ENCODE measurements at places on chromosomes 2 and 18.

DNA sequence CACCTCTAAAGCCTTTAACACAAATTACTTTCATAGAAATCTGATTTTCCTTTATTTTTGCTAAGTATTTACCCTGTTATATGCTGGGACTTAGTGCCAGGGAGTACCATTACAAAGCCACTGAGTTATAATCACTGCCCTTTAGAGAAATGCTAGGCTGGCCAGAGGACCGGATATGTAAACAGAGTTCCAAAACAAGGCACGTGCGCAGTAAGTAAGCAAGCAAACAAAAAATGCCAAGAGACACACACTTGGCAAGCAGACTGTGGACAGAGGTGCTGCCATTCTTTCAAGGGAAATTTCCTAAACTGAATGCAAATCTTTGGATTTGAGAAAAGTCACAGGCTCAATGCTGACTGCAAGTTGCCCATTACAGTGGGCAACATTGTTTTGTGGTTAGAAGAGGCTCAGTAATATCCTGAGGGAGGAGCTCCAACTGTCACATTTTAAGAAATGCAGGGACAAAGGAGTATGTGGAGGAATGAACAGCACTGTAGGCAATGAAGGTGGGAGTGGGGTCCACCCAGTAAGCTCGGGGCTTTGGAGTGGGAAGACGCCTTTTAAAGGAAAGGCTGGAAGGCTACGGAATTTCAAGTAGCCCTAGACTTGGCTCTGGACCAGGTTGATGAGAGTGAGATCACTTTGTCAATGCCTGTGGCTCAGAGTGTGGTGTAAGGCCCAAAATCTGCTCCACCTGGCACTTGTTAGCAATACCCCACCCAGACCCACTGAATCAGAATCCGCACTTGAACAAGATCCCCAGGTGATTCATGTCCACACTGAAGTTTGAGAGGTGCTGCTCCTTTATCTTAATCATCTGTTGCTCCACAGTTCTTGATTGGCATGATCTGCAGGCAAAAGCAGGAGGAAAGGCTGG lies 2.1 kb upstream of the PARD6G start:
- DNase-seq: no peak

GRCh38 chr18:5456577-5457461 lies 87.0 kb downstream of the EPB41L3 start:
- no peak for DNase-seq

GRCh38 chr2:169339657-169340056 lies 22.7 kb downstream of the LRP2 start:
- no peak for DNase-seq

- no peak for DNase-seq
Measured at GRCh38 chr2:241007880-241008710, 9.7 kb downstream of the SNED1 start.

GRCh38 chr2:99081891-99082290 lies 59.6 kb upstream of the C2orf15 start:
- no peak for DNase-seq

GRCh38 chr2:204971206-204971907 lies 426.1 kb downstream of the PARD3B start:
- no peak for DNase-seq

Measured in inflammatory macrophage treated with lipopolysaccharide for 1 hour (primary cell).